SK-N-SH (cell line): ENCODE measurements at places on chromosomes 4 and X.

GRCh38 chr4:88761861-88762523 is 64.4 kb upstream of the NAP1L5 start:
- DNase-seq, result no peak

- DNase-seq, result no peak
These were observed 270.1 kb upstream of the AGTR2 start for GRCh38 chrX:115900425-115900824.

DNA sequence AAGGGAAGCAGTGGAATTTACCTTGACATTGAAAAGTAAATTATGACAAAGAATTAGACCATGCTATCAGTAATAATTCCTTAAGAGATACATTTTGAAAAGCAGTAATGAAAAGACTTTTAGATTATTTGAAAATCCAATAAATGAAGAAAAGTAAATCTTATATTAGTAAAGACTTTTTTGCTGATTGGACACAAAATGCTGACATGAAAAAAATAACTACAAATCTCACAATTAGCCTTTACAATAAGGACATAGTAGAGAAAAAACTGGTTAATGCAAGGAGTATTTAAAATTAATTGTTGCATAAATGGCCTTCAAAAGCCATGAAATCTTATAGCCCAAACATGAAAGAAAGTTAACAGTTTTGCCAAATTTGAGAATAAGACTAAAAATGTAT is 446.1 kb upstream of the FAM241A start:
- DNase-seq, result no peak

- peak; percentile 74 for DNase-seq
These were observed 21.4 kb downstream of the HELT start for GRCh38 chr4:185039508-185040273.

DNA sequence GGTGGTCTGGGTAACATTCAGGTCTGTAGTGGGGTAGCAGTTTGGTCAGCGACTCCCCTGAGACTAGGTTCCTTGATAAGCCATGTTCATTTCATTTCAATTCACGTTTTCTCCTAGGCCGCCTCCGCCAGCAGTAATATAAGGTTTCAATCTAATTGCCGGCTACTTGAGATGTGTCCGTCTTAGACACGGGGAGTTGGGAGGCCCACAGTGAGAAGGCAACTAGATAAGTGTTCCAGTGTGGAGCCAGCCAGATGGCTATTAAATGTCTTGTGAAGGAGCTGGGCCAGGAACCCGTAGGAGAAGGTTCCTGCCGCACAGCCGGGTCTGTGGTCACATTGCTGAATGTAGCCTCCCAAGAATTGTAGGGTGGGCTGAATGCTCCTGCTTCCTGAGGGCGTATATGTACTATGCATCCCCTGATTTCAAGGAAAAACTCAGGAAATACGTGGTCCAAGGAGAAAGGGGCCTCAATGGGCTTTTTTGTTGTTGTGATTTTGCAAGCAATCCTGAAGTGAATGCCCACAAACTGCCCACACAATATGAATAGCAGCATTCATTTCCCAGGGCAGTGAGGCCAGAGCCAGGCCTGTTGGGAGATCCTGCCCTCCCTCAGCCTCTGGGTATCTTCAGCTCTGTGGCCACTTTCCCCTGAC is 220.6 kb upstream of the RPL34 start:
- no peak for DNase-seq

GRCh38 chr4:36053930-36054329 is 190.4 kb downstream of the ARAP2 start:
- DNase-seq, result no peak

- DNase-seq, result no peak
These were observed 1.6 kb upstream of the ARHGAP10 start for GRCh38 chr4:147730333-147730732.

DNA sequence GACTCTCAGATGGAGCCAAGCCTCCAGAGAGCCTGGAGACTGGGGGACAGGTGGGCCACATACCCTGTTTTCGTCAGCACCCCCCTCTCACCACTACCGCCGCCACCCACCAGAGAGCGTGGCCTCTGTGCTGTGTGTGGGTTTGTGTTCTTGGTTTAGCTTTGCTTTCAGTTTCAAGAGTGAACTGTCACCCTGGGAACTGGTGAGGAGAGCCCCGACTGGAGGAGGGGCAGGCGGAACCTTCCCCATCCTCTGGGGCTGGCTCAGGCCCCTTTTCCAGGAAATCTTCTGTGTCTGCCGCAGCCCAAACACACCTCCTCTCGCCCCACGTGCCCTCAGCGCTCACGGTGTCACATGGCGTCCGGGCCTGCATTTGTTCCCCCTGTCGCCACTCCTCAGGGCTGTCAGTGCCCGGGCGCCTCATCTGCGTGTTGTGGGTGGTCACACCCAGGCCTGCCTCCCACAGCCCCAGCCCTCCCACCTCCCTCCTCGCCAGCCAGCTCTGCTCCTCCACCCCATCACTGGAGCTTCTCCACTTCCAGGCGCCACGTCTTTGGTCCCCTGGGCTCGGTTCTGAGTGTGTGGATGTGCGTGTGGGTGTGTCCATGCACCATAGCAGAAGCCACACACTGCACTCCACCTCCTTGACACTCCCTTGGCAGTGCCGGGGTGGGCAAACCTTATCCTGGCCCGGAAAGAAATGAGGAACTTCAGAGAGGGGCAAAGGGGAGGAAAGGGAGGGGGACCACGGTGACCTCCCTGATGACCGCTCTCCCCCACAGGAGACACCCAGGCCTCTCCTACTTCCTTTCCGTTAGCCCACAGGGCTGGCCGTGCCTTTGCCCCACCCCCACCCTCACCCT is 27.8 kb downstream of the ELF4 start:
- DNase-seq, result no peak

GRCh38 chrX:134761788-134762187 is 103.5 kb upstream of the PLAC1 start:
- peak; percentile 16 for DNase-seq

DNA sequence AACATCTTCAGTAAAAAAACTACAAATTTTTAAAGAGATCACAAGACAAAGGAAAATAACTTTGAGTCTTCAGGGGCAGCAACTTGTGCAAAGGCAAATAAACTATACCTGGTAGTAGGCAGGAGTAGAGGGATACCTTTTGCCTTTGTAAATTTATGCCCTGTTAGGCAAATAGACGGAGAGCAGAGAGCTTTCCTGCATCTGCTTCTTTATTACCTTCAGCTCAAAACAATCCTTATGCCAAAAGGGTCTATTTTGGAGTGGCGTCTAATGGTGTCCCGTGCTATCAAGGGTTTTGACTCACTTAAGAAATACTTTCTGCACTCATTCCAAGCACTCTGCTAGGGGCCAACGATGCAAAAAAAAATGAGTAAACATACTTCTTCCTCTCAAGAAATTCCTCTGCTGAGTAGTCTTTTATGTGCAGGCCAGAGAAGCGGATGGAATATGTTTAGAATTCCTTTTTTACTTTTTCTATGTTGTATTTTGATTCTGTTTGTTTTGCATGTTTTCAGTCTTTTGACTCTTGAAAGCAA is 131.9 kb downstream of the ANXA5 start:
- DNase-seq, result no peak
